Gastroesophageal sphincter (tissue), 4 donors: ENCODE measurements at places on chromosomes 4 and X. TPM values are rescaled to one million over a fixed set of nuclear protein-coding genes. Genes with fewer than 3 reads are reported as not detected.

Gene S100P
- total RNA-seq, result 0.94 TPM

Gene TBX22
- total RNA-seq, result not detected

Gene GLRA3
- 0.13 TPM for total RNA-seq

DNA sequence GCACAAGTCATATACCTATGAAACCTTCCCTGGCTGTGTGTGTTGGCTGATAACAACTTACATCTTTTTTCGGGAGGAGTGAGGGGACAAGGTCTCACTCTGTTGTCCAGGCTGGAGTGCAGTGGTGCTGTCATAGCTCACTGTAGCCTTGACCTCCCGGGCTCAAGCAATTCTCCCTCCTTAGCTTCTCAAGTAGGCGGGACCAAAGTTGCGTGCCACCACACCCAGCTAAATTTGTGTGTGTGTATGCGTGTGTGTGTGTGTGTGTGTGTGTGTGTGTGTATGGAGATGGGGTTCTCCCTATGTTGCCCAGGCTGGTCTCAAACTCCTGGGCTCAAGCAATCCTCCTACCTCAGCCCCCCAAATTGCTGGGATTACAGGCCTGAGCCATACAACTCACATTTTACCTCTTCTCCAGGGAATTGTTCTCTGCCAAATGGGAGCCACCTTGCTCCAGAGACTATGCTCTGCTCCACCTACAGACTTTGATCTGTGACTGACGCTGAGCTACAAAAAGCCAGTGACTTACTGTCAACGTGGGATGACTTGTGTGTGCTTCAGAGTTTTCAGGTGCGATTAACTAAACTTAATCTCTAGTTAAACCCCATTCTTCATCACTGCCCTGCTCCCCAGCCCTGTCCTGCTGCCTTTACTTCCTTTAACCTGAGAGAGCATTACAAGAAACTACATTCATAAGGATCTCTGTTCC, 2.0 kb upstream of the BEX4 start:
- no peak for ATAC-seq

DNA sequence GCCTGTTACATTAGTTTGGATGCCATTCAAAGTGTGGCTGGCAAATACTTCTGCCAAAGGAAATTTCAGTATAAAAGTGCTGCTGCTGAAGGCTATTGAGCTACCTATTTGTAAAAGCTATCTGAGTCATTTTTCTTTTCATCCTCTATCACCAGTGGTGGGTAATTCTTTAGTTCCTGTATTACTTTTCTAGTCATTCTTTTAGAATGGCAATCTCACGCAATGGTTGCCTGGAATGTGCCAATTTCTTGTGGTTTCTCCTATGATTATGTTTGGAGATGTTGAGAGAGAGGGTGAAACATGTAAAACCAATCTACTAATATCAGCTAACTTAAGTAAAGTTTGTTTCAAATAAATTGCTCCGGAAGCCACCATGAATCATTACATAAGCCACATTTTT, 685.0 kb downstream of the RAPGEF2 start:
- no peak for ATAC-seq

DNA sequence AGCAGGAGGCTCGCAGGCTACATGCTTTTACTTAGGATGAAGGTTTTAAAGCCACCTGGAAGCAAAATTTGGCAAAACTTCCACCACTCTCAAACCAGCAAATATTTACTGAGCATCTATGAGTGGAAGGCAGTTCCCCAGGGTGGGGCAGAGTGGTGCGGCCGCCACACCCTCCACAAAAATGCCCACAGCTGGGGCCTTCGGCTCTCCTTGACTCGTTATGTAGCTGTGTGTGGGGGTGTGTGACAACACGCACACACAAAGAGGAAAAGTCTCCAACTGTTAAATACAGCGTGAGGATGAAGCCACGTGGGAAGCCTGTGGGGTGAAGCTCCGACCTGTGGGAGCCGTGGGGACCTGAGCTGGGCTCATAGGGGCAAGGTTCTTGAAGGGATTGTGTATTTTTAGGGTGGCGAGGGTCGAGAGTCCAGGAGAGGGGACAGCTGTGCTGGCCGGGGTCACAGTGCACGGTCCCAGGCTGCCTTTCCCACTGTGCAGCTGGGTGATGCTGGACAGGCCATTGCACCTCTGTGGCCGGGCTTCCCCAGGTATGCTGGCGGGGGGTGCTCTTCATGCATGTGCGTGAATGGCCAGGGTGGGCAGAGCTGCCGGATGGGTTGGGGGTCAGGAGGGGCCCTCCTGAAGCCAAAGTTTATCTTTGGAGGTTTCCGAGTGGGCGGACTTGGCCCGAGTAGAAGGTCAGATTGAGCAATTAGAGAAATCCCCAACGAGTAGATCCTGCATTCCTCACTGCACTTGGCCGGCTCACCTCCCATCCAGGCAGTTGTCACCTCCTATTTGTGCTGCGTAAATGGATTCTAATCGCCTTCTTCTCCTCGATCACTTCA, 25.4 kb downstream of the SORCS2 start:
- no peak for ATAC-seq

- no peak for ATAC-seq
Observed at GRCh38 chr4:56803471-56803870, 18.0 kb downstream of the SPINK2 start.

DNA sequence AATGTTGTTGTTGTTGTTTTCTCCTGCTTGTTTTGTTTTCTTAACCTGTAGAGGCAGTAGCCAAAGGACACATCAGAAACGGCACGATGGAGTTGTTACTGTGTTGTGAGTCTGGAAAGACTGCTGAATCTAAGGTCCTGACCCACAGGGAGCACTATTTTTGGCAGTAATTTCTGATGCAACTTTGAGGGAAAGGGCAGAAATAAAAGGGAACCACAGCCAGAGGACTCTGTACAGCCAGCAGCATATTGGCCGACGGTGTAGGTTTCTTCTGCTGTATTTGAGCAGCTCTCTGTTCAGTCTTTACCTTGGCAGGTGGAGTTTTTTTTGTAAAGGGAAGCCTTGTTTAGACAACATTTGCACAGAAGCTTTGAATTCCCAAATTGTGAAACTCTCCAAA, 203.0 kb upstream of the GPR101 start:
- no peak for ATAC-seq

DNA sequence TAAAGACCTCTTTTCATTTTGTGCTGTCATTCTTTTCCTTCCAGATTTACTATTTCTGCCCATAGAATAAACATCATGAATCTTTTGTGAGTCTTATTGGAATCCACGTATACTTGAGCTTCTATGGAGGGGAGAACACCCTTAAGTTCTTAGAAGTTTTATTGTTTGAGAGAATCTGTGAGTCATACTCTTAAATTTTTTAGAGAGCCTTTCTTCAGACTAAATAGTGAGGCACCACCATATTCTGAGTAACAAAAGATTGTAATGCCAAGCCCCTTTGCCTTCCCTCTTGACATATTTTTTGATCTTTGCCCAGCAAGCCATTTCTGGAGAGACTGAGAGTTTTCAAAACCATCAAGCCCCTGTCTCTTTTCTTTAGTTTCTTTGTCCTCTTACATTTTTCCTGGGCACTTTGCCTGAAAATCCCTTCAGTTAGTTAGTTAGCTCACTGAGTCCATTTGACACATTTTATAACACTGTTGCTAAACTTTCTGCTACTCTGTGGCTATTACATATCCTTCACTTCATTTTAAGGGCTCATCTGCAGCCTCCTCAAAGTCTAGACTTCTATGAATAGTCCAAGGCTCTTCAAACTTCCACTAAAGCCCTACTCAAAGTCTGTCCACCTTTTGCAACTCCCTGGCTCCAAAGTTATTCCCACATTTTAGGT, 65.3 kb upstream of the NDUFC1 start:
- no peak for ATAC-seq
